ENCODE measurements at places on chromosomes 5 and 9.
A peak's percentile ranks its signal among the peaks of the same experiment; 100 is the strongest.

DNA sequence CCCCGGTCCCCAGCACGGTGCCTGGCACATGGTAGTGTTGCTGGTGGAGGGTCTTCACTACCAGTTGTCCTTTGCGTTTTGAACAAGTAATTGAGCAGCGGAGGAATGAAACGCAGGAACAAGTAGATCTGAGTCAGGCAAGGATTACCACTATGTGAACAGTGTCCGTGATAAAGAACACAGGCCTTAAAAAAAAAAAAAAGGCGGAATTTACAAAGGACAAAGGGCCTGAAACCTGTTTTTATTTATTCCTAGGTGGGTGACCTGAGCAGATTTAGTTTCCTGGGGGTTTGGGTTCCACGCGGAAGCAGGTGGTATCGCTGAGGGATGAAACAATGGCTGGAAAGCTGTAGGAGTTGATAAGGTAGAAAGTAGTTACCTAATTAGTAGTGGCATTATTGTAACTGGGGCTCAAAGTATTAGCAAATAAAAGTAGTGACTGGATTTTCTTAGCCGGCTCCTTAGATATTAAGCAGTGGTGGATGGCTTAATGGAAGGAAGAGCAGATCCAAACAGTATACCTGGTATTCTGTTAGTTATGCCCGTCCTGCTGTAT lies 1.1 kb downstream of the RUSC2 start:
- DNase-seq, result no peak

DNA sequence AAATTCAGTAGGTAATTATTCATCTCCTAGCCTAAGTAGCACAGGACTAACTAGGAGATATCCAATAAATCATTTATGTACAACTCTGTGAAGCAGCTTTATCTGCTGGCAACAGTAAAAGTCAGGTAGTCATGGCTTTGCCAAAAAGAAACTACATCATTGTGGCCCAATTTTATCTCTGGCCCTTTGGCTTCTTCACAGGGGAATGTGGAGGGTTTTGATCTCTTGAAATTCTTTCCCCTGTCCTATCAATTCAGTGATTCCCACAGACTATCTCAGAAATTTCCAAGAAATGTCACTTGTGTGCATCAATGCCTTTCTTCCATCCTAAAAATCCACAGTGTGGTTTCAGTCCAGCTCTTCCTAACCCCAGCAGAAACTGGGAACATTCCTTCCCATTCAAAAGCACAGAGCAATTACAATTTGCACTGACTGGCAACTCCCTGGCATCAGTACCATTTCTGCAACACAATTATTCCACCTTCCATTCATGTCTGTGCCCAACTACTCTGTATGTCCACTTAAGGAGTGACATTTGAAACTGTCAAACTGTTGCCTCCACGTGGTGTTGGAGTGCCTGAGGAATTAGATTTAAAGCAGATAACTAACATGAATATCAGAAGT lies 6.6 kb downstream of the CDC14B start:
- no peak for DNase-seq

GRCh38 chr5:170408877-170409660 lies 19.9 kb upstream of the KCNMB1 start:
- DNase-seq, result no peak

DNA sequence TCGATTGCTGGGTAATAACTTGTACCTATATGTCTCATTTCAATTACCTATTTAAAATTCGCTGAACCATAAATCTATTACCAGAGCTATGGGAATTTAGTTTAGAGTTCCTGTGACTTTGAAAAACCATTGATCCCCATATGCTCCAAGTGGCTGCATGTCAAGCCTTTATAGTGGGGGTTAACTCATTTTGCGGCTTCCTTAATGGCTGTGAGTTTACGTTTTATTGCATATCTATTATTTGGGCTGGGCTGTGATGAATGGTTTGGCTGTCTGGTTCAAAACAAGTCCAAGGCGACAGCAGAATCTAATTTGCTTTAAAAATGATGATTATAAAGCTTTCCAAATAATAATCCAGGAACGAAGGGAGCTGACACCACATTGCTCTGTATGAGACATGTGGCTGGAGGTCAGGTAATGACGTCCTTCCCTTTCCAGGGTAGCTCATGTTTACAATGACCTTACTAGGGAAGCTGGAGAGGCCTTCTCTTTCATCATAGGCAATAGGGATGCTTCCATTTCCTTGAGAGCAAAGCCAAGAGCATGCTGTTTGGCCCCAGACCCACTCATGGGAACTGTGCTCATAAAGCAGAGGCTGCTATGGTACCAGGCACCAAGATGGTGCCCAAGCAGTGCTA lies 258.3 kb downstream of the HSPA4 start:
- no peak for DNase-seq

DNA sequence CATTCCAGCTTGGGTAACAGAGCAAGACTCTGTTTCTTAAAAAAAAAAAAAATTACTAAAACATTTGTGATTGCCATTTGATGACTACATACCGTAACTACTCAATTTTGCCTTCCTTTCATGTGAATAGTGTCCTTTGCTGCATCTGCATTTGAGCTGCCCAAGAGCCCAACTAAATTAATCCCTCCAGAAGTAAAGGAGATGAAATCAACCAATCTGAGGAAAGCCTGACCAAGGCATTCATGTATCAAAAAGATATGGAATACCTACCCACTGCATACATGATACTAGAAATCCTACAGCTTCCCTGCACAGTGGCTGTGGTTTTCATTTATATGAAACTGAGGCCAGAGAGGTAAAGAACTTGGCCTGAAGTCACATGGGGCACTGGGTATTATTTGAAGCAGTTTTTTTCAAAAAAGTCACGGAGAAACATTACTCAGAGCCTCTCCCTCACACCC lies 177.5 kb downstream of the AOPEP start:
- no peak for DNase-seq

- no peak for DNase-seq
Measured at GRCh38 chr9:13707612-13708576, 428.4 kb upstream of the MPDZ start.

- DNase-seq, result peak; percentile 45
Measured at GRCh38 chr9:132160802-132161742, 786 bp upstream of the NTNG2 start.

GRCh38 chr9:101727612-101728524 lies 10.6 kb downstream of the GRIN3A start:
- DNase-seq, result peak; percentile 5

- no peak for DNase-seq
Measured at GRCh38 chr5:36705055-36705454, 98.6 kb downstream of the SLC1A3 start.

- DNase-seq, result no peak
Measured at GRCh38 chr5:97224112-97224750, 41.2 kb upstream of the RIOK2 start.

DNA sequence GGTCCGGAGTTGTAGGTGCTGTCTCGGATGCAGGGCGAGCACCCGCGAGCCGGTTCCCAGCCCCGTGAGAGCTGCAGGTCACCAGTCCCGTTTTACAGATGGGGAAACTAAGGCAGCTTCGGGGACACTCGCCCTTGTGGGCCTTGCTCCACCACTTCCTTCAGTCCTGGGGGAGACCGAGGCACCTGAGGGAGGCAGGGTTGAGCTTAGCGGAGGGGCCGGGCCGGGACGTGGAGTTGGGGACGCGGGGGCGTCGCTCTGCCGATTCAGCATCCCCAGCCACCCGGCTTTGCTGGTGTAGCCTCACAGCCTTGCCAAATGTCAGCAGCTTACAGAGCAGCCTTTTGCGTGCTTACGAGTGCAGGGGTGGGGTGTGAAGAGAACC lies 530 bp downstream of the BBLN start:
- no peak for DNase-seq

- DNase-seq, result no peak
Measured at GRCh38 chr5:68381909-68382308, 166.4 kb downstream of the PIK3R1 start.

- DNase-seq, result no peak
Measured at GRCh38 chr5:14929293-14930065, 57.9 kb upstream of the ANKH start.

- DNase-seq, result no peak
Measured at GRCh38 chr5:62934319-62934718, 355.7 kb downstream of the LRRC70 start.
